Dermis blood vessel endothelial cell (primary cell): ENCODE measurements at places on chromosomes 5 and 9. TPM values are rescaled to one million over a fixed set of nuclear protein-coding genes. Genes with fewer than 3 reads are reported as not detected.

The PHF24 gene
- total RNA-seq = not detected in 2 replicates

The GPX3 gene
- total RNA-seq = 16.8 and 22.8 TPM in 2 replicates

The SELENOP gene
- 73.3 and 79.4 TPM in 2 replicates for total RNA-seq

The PCDHGC5 gene
- 0.56 and 1.5 TPM in 2 replicates for total RNA-seq

The MAPK9 gene
- 27.4 and 28.5 TPM in 2 replicates for total RNA-seq

The PTGER4 gene
- total RNA-seq = 12.3 and 23.5 TPM in 2 replicates

The ERCC8 gene
- total RNA-seq = 23.3 and 23.9 TPM in 2 replicates

The SPINK7 gene
- not detected in 2 replicates for total RNA-seq

The C5orf52 gene
- total RNA-seq = not detected in 2 replicates

The ADAM19 gene
- total RNA-seq = 30.0 and 43.7 TPM in 2 replicates

The PCDHGA3 gene
- total RNA-seq = 0.70 and 1.2 TPM in 2 replicates

The MAST4 gene
- total RNA-seq = 37.8 and 38.3 TPM in 2 replicates
